ENCODE measurements at places on chromosomes 2 and 18. TPM values are rescaled to one million over a fixed set of nuclear protein-coding genes. Genes with fewer than 3 reads are reported as not detected.

Gene CLEC4F
- not detected for total RNA-seq

Gene CFAP65
- not detected for total RNA-seq

Gene NT5DC4
- total RNA-seq, result not detected

Gene ATP6V1B1
- total RNA-seq, result not detected

Gene CREG2
- not detected for total RNA-seq

Gene TM4SF20
- not detected for total RNA-seq

Gene GEN1
- 4.3 TPM for total RNA-seq

Gene KLHL29
- 2.5 TPM for total RNA-seq

Gene PTPRN
- total RNA-seq, result not detected

Gene ACKR3
- total RNA-seq, result 0.61 TPM

Gene OBSL1
- 0.31 TPM for total RNA-seq

Gene LIPG
- total RNA-seq, result not detected

Gene HDAC4
- total RNA-seq, result 49.2 TPM

Gene HDLBP
- total RNA-seq, result 97.9 TPM

Gene PRKAG3
- not detected for total RNA-seq

Gene TBC1D8
- 1.8 TPM for total RNA-seq

Gene CD226
- total RNA-seq, result 74.0 TPM

Gene PRSS56
- total RNA-seq, result not detected

Gene SIX3
- total RNA-seq, result not detected

Gene ZSWIM2
- not detected for total RNA-seq

Gene SPHKAP
- not detected for total RNA-seq

Gene FLACC1
- 4.5 TPM for total RNA-seq

Gene REG3A
- not detected for total RNA-seq

Gene RPRD1A
- 21.8 TPM for total RNA-seq

Gene COLEC11
- total RNA-seq, result not detected
